IMR-90 (cell line): ENCODE measurements at places on chromosomes 12 and 14. TPM values are rescaled to one million over a fixed set of nuclear protein-coding genes. Genes with fewer than 3 reads are reported as not detected.

- peak overlapping the region; percentile 83 for H3K27ac ChIP-seq
- DNase-seq = no peak
- H3K36me3 ChIP-seq = peaks cover 8% of the 10 kb centered on the region; the same call in 1 of the 2 replicates
- no peaks in the 10 kb centered on the region for H3K27me3 ChIP-seq
These were observed 25.0 kb downstream of the ELK3 start for GRCh38 chr12:96218989-96219678.

DNA sequence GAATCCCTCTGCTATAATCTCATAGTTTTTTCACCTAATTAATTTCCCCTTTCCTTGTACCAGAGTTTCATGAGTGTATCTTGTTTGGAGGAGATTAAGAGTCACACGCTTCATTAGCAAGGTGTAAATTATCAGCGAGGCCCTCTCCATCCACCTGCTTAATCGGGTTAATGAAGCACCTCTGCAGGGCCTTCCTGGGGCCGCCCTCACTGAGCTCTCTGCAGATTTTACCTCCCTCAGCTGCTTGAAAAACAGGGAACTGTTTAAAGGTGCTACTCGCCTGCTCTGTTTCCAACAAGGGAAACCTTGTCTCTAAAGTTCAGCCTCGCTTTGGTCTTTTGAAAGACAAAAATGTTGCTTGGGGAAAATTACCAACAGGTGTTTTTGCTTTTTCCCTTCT is 35.8 kb downstream of the OTX2 start:
- no peaks in the 10 kb centered on the region for H3K4me1 ChIP-seq
- H3K36me3 ChIP-seq = no peaks in the 10 kb centered on the region
- H3K4me3 ChIP-seq = no peak overlapping the region
- no peaks in the 10 kb centered on the region; the same call in 1 of the 2 replicates for H3K27me3 ChIP-seq
- H3K27ac ChIP-seq = no peak overlapping the region
- DNase-seq = no peak

GRCh38 chr12:2944401-2945047 is 14.7 kb upstream of the TEAD4 start:
- peaks cover 5% of the 10 kb centered on the region; the same call in 1 of the 2 replicates for H3K4me1 ChIP-seq
- no peak overlapping the region for H3K4me3 ChIP-seq

DNA sequence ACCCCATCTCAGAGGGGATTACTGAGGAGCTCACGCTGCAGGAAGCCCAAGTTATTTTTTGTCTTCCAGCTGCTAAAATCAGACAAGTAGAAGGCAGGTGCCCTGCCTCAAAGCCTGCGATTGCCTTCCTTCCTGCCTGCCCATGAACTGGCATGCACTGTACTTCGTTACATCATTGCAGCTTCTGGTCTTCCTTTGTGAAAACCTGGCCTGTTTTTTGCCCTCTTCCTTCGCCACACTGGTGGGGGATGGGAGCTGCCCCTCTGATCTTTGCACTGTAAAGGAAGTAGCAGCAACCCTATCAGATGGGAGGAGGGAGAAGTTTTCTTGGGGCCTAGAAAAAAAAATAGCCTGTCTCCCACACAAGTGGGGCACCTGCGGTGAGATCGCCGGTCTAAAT is 1098.7 kb downstream of the BCL11B start:
- no peak overlapping the region for H3K27ac ChIP-seq
- no peaks in the 10 kb centered on the region for H3K36me3 ChIP-seq
- no peaks in the 10 kb centered on the region for H3K4me1 ChIP-seq

GRCh38 chr12:12719496-12719895 is 2.3 kb downstream of the CDKN1B start:
- H3K4me3 ChIP-seq = peak overlapping the region; percentile 84
- H3K27me3 ChIP-seq = no peaks in the 10 kb centered on the region
- DNase-seq = no peak
- H3K27ac ChIP-seq = peak overlapping the region; percentile 31; the same call in 1 of the 2 replicates

GRCh38 chr12:47364261-47364660 is 284.5 kb upstream of the AMIGO2 start:
- no peaks in the 10 kb centered on the region; the same call in 1 of the 2 replicates for H3K27me3 ChIP-seq
- no peaks in the 10 kb centered on the region for H3K4me1 ChIP-seq
- H3K36me3 ChIP-seq = no peaks in the 10 kb centered on the region
- no peak overlapping the region for H3K4me3 ChIP-seq
- DNase-seq = no peak
- no peak overlapping the region for H3K27ac ChIP-seq

GRCh38 chr12:93879476-93880421 is 202.6 kb downstream of the CRADD start:
- peaks cover 27% of the 10 kb centered on the region for H3K4me1 ChIP-seq
- peak; percentile 92 for DNase-seq
- no peak overlapping the region for H3K4me3 ChIP-seq
- H3K36me3 ChIP-seq = no peaks in the 10 kb centered on the region
- H3K27ac ChIP-seq = peak overlapping the region; percentile 75

OAS1 gene
- not detected in 2 replicates for polyA plus RNA-seq

- no peak overlapping the region for H3K27ac ChIP-seq
- no peak overlapping the region for H3K4me3 ChIP-seq
- H3K27me3 ChIP-seq = no peaks in the 10 kb centered on the region
- no peaks in the 10 kb centered on the region for H3K36me3 ChIP-seq
These were observed 678 bp upstream of the OAS2 start for GRCh38 chr12:112977641-112978040.

CMA1 gene
- polyA plus RNA-seq = not detected in 2 replicates

LRRC9 gene
- polyA plus RNA-seq = not detected in 2 replicates

SYCP3 gene
- polyA plus RNA-seq = 0.07 TPM in 1 of 2 replicates, not detected in the other

- H3K27ac ChIP-seq = no peak overlapping the region
- peaks cover 5% of the 10 kb centered on the region; the same call in 1 of the 2 replicates for H3K36me3 ChIP-seq
- H3K27me3 ChIP-seq = no peaks in the 10 kb centered on the region
These were observed 118.0 kb downstream of the KTN1 start for GRCh38 chr14:55698051-55698450.

NR1H4 gene
- not detected in 2 replicates for polyA plus RNA-seq

DNA sequence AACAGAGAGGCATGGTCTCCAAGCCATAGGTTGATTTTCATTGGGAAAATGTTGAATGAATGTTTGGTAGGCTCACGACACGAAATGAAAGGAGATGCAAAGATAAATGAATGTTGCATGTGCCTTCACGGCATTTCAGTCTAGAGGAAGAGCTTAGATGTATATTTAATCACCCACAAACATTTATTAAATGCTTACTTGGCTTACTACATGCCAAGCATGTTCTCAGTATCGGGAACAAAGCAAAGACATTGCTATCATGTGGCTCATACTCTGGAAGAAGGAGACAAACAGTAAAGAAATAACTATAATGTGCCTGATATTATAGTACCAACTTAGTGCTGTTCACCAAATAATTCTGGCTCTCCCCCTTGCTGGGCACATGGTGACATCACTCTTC is 133.5 kb downstream of the LLPH start:
- H3K4me1 ChIP-seq = peaks cover 7% of the 10 kb centered on the region
- no peak overlapping the region for H3K27ac ChIP-seq
- H3K36me3 ChIP-seq = no peaks in the 10 kb centered on the region
- no peak overlapping the region for H3K4me3 ChIP-seq
- H3K27me3 ChIP-seq = peaks cover 3% of the 10 kb centered on the region
- DNase-seq = peak; percentile 28

SLC5A8 gene
- polyA plus RNA-seq = not detected in 2 replicates

DNA sequence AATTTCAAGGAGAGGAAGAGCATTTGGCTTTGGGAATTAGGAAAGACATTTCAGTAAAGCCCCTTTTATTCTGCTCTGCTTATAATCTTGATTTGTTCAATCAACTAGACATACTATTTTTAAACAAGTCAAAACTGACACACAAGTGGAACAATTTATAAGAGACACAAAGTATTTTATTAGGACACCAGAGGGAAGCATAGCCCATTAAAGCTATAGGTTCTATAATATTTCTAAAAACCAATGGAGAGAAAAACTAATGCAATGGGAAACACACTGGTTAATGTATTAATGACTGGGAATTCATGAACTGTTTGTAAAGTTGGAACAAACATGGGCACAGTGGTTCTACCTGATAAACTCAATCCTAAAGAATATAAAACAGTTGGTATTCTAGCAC is 15.3 kb upstream of the CERS5 start:
- H3K4me3 ChIP-seq = no peak overlapping the region
- peaks cover 40% of the 10 kb centered on the region for H3K36me3 ChIP-seq
- DNase-seq = no peak
- H3K27ac ChIP-seq = no peak overlapping the region
- H3K27me3 ChIP-seq = no peaks in the 10 kb centered on the region

DNA sequence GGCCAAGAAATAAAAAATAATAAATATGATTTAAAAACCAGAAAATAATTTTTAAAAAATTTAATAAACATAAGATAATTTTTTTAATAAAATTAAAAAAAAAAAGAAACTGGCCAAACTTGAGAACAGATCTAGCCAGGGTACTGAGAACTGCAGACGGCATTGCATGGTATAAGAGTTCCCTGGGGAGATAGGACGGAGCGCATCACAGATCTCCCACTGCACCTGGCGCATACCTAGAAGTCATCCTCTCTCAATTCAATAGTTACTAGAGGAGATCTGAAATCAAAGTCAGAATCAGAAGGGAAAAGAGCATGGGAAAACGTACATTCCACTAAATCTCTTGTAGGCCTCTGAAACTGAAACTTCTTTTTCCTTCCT is 58.9 kb upstream of the BCL2L14 start:
- no peak overlapping the region for H3K27ac ChIP-seq
- H3K4me1 ChIP-seq = peaks cover 7% of the 10 kb centered on the region
- H3K27me3 ChIP-seq = no peaks in the 10 kb centered on the region

DNA sequence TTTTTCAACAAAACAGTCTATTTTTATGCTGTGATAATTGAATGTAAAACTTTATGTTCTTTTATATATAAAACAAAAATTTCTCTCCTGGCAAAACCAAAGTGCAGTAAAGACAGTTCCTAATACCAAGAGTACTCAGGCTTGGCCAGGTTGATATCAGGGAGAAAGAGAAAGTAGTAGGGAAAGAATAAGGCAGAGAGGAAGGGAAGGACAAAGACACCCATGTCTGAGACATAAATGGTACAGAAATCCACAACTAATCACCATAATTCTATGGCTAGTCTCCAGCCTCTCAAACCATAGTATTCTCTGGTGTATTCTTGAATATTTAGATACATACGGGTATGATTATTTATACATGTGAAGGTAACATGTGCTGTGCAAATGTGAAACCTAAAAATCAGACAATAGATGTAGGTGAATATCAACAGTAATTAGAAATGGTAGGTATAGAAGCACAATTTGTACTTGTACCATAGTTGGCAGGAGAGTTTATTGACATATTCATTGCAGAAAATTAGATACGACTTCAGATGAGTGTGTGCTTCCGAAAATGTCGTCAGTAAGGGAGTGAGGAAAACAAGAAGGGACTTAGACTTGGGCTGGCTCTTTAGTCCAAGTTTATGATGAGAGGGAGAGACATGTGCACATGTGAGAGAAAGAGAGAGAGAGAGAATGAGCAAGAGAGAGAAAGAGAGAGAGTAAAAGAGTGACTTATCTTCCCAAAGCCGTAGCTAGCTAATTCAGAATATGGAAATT is 230.8 kb upstream of the NPAS3 start:
- no peak overlapping the region for H3K27ac ChIP-seq
- no peaks in the 10 kb centered on the region; the same call in 1 of the 2 replicates for H3K4me1 ChIP-seq
- no peaks in the 10 kb centered on the region for H3K27me3 ChIP-seq
- H3K4me3 ChIP-seq = no peak overlapping the region
- no peaks in the 10 kb centered on the region for H3K36me3 ChIP-seq
- no peak for DNase-seq

DNA sequence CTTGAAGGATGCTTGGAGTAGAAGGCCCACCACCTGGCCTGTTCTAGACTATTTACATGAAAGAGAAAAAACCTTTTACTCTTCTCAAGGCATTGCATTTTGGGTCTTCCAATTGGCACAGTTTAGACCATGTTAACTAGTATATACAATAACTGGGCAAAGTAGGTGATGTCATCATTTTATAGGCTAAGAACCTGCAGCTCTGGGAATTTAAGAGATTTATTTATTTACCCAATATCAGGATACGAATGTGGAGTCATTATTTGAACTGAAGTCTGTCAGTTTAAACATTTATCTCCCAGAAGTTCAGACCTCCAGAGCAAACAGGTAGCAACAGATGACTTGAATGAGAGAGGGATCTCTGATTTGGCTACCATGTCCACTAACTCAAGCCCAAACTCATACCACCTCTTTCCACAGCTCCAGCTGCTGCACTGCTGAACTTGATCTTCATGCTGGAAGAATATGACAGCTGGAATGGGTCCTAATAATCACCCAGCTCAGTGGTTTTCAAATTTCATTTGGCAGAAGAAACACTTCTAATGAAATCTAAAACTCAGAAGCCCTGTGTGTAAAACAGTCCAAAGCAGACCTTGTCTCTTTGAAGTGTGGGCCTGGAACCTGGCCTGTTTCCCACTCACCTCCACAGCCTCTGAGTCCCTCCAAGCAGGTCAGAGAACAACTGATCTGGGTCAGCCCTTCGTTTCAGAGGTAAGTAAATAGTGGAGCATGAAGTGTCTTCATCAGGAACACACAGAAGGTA is 179.2 kb downstream of the EMP1 start:
- H3K4me3 ChIP-seq = no peak overlapping the region
- no peak overlapping the region for H3K27ac ChIP-seq
- H3K27me3 ChIP-seq = 0 out of 2 replicates have a peak, but pooled peaks cover 2% of the 10 kb centered on the region
- DNase-seq = no peak
- H3K4me1 ChIP-seq = no peaks in the 10 kb centered on the region

CCDC196 gene
- not detected in 2 replicates for polyA plus RNA-seq

TESPA1 gene
- not detected in 2 replicates for polyA plus RNA-seq

IKBIP gene
- 48.7 and 52.7 TPM in 2 replicates for polyA plus RNA-seq

DNA sequence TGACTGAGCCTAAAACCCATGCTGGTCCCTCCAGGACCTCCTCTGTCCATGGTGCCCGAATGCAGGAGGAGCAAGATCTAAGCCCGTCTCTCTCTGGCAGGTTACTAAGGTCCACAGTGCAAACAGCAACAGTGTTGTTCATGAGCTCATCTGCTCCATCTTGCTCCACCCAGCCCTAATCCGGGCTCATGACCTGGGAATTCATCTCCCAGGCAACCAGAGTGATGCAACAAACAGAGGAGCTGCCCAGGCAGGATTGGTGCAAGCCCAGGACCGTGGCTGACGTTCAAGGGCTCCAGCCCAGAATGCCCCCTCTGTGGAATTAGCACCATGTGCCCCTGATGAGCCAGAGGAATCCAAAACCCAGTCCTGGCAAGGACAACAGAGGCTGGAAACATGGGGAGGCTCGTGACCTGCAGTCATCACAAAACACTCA is 29.9 kb downstream of the HSPB8 start:
- no peaks in the 10 kb centered on the region for H3K27me3 ChIP-seq
- no peak overlapping the region for H3K4me3 ChIP-seq
- peak; percentile 38 for DNase-seq
- no peaks in the 10 kb centered on the region; the same call in 1 of the 2 replicates for H3K4me1 ChIP-seq

DNA sequence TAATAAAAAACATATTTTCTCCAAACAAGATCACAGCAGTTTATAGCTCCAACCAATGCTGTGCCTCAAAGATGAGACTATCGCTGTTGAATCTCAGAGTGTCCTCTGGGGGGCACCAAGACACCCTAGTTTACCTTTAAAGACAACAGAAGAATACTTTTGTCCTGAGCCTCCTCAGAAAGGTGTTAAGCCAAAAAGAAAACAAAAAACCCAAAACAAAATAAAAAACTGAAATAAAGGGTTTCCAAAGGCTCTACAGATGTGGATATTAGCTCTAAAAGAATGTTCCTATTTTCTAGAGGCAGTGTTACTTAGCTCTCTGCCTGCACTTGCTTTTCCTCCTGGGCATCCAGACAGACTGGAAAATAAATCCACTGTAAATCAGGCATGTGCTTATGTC is 86.9 kb upstream of the TTC7B start:
- no peak overlapping the region for H3K27ac ChIP-seq
- no peak overlapping the region for H3K4me3 ChIP-seq
- H3K4me1 ChIP-seq = no peaks in the 10 kb centered on the region
- H3K36me3 ChIP-seq = no peaks in the 10 kb centered on the region

GRCh38 chr14:31781578-31781977 is 220.4 kb downstream of the NUBPL start:
- no peaks in the 10 kb centered on the region for H3K36me3 ChIP-seq
- H3K4me3 ChIP-seq = no peak overlapping the region
- H3K27me3 ChIP-seq = no peaks in the 10 kb centered on the region
- H3K27ac ChIP-seq = no peak overlapping the region
- H3K4me1 ChIP-seq = no peaks in the 10 kb centered on the region
